ENCODE measurements at places on chromosomes 13 and 19.

DNA sequence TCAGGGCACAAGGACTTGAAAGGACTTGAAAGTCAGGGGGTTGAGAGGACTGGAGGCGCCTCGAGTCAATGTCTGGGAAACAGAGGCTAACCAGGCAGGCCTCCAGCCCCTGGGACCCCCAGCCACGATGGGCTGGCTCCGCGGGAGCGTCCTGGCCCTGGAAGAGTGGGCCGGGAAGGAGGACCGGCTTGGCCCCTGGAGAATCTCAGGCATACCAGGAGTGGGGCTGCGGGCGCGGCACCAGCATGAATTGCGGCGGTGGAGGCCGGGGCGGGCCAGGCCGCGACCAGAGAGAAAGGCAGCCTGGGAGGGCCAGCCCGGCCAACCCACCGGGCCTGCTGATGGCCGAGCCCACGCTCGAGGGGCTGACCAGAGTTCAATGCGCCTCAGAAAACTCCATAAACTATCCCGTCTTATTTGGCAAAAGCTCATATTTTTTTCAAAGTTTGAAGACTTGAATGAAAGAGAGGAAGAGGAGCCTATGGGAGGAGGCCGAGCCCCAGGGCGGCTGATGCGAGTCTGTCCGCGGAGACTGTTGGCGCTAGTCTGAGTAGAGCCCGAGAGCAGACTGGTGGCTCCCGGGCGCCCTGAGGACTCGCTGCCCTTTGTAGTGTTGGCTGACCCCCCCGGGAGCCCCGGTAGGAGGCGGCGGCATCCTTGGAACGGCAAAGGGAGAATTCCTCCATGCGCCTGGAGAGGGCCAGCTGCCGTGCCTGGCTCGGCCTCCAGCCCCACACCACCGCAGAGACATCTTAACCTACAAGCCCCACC lies 68.0 kb downstream of the MLLT1 start:
- no peak for DNase-seq

DNA sequence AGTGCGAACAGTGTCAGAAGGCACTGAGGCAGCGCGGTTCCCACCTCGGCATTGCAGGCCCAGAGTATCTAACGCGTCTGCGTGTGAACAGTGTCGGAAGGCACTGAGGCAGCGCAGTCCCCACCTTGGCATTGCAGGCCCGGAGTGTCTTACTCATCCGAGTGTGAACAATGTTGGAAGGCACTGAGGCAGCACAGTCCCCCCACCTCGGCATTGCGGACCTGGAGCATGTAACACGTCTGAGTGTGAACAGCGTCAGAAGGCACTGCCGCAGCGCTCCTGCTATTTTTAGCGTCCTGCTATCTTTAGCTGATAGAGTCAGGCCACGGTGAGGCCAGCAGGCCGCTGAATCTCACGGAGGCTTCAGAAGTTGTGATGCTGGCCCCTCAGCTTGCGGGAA lies 39.6 kb downstream of the ATP11A start:
- no peak for DNase-seq

GRCh38 chr13:48178126-48178525 lies 54.9 kb upstream of the ITM2B start:
- DNase-seq = no peak

DNA sequence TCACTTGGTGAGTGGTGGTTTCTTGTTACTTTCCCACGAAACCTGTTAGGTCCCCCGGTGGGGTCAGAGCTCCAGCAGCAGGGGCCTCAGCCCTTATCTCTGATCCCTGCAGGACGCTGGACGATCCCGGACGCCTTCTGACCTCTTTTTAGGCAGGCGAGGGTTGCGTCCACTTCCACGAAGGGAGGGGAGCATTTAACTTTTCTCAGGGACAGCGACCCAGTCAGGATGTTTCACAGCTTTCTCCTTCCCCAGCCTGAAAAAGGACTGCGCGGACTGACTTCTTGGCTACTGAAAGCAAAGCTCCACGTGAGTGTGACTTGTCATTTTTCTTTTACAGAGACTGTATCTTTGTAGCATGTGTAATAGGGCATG lies 692 bp downstream of the ZNF234 start:
- no peak for DNase-seq

DNA sequence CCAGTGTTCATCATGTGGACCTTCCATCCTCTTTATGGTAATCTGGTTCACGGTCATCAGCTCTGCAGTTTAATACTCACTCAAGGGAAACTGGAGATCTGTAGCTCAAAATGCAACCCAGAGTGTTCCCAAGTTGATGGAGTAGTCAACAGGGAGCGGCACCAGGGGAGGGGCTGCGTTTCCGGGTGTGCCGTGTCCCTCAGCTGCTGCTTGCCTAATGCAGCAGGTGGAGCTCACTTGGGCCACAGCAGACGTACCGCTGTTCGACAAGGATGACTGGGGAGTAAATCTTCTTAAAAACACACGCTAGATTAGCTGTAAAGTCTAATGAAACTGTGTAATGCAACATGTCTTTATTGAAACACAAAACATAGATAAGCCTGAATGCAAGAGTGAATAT lies 81.1 kb downstream of the TNFSF13B start:
- DNase-seq = no peak

GRCh38 chr19:16274447-16274846 lies 50.2 kb upstream of the KLF2 start:
- no peak for DNase-seq

GRCh38 chr13:107342747-107343146 lies 774.8 kb upstream of the ARGLU1 start:
- DNase-seq = no peak

- DNase-seq = no peak
Observed at GRCh38 chr19:34184880-34185491, 12.7 kb downstream of the LSM14A start.

DNA sequence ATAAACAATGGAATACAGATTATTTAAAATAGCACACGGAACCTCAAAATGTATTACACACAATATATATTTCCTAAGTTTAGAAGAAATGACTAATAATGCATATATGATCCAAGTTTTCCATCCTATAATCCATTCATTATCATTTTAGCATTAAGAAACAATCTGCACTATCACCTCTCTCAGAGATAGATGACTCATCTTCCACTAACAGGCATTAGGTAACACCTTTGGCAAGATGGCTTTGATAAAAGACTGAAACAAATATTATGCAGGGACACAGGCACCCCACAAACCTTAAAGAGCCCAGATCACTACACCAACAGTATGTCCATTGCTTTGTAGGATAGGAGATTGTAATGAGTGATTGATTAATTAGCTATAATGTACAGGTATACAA lies 4.1 kb downstream of the ENOX1 start:
- no peak for DNase-seq

DNA sequence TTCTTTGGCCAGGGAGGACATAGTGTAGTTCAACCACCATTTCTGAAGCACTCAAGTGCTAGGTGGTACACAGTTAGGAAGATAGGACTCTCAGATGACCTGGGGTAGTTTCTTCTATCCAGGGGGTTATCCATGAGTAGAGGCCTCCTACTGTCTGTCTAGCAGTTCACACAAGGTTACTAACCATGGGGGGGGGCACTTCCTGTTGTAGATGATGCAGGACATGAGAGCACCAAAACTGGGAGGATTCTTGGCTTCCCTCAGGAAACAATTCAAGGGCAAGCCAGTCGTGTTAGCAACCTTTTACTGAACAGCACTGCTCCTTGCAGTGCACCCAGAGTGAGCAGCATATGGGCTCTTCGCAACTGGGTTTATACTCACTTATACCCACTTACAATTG lies 8.9 kb upstream of the TPP2 start:
- no peak for DNase-seq

GRCh38 chr13:80336776-80337287 lies 4.1 kb downstream of the SPRY2 start:
- no peak for DNase-seq

GRCh38 chr19:48561412-48561811 lies 9.4 kb downstream of the SULT2B1 start:
- no peak for DNase-seq

DNA sequence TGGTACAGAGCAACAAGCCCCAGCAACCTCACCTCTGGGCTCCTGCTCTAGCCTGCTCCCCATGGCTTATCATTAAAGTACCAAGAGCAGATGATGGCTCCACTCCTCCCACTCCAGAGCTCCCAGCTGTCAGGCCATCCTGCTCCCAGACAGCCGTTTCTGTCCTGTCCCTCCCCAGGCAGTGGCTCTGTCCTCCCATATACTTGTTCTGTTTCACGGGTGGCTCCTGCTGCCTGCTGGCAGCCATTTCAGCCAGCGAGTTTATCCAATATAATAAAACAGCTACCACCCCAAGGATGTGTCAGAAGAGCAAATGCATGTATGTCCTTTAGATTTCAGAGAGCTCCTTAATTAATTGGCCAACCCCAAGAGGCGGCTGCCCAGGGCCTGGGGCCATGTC lies 79.4 kb upstream of the VSTM2B start:
- DNase-seq = no peak

- DNase-seq = no peak
Observed at GRCh38 chr13:104015646-104016396, 949.6 kb upstream of the SLC10A2 start.

DNA sequence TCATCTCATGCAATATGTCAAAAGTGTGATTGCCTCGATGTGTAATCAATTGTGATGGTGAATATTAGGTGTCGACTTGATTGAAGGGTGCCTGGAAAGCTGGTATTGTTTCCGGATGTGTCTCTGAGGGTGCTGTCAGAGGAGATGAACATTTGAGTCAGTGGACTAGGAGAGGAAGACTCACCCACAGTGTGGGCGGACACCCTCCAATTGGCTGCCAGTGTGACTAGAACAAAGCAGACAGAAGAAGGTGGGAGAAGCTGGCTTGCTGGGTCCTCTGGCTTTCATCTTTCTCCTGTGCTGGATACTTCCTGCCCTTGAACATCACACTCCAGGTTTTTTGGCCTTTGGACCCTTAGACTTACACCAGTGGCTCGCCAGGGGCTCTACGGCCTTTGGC lies 15.5 kb upstream of the CABP5 start:
- no peak for DNase-seq

GRCh38 chr19:41408256-41408655 lies 10.6 kb downstream of the BCKDHA start:
- DNase-seq = no peak

DNA sequence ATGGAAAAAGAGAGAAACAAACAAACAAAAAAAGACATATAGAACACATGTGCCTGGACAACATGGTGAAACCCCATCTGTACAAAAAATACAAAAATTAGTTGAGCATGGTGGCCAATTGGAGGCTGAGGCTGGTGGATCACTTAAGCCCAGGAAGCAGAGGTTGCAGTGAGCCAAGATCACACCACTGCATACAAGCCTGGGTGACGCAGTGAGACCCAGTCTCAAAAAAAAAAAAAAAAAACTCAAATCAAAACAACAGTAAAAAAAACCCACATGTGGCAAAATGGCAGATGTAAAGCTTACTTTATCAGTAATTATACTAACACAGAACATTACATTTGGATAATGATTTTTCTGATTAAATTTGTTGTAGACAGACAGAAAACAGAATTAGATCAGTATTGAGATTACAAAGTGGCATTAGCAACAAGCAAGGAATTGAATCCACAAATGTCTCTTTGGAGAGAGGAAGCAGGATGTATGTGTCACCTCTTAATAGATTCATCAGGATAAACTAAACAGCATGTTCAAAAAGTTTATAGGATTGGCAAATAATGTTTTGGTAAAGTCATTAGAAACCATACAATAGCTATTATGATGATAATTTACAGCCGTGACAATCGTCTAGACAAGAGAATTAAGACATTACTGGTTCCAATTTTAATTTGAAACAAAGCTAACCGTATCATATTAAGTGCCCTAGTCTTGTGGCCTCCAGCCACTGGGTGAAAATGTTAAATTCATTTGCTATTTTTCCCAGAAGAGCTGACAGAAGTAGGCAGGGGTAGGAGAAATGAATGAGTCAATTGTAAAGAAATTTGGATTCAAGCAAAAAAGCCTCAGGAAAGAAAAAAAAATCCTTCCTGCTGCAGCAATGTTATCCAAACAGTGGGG lies 206.0 kb downstream of the FGF14 start:
- no peak for DNase-seq

DNA sequence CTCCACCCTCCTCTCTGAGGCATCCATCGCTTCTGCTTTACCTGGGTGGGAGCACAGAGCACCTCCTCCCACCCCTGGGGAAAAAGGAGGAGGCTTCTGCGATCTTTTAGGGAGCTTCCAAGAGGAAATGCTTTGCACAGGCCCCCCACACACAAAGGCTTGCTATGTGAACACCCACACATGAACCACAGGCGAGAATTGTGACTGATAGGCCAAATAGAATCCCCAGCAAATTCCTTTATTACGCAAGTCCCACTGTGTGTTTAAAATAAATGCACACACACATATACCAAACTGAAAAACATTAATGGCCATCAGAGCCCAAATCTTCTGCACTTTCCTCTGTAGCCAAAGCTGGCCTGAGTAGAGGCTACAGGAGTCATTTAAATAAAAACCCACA lies 50.6 kb downstream of the HSPH1 start:
- no peak for DNase-seq

GRCh38 chr13:36758345-36758744 lies 60.7 kb upstream of the RFXAP start:
- no peak for DNase-seq

GRCh38 chr13:32147976-32148375 lies 116.4 kb downstream of the FRY start:
- no peak for DNase-seq

DNA sequence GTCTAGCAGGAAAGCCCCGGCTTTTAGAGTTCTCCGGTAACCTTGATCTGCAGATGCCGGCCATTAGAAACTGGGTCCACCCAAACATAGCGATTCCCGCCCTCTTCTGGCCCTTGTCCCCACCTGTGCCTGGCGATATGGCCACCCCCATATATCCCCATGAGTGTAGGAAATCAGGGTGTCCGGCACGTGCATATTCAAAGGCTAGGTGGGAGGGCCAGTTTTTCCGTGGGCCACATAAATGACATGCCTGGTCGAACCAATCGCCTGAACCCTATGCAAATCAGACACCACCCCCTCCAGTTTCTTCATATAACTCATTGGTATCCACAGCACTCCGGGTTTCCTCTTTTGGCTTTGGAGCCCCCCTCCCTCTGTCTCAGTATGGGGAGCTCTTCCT lies 37.4 kb downstream of the ERICH4 start:
- no peak for DNase-seq

DNA sequence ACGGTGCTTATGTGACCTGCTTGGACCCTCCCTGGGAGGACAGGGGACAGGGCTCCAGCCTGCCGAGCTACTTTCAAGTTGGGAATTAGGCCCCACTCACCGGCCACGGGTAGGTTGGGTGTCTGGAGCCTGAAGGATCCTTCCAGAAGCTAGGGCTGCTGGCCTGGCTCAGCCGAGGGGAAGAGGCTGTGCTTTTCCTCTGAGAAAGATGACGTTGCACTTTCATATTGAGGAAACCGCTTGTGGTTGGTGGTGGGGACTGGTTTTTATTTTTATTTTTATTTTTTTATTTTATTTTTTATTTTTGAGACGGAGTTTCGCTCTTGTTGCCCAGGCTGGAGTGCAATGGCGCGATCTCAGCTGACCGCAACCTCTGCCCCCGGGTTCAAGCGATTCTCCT lies at the start of gene TMEM150B:
Gene TMEM150B, minus strand, starts transcription at position 170 of the 400 bp plus-strand sequence. CDS start 4,305 bp downstream, outside the sequence.
- no peak for DNase-seq

All from stimulated activated CD4-positive, alpha-beta T cell treated with anti-CD3 and anti-CD28 coated beads, Interleukin-1b, Interleukin-23, amount 100 ng/mL, for 24 hours (primary cell).